ENCODE measurements at places on chromosomes 2 and 18.

DNA sequence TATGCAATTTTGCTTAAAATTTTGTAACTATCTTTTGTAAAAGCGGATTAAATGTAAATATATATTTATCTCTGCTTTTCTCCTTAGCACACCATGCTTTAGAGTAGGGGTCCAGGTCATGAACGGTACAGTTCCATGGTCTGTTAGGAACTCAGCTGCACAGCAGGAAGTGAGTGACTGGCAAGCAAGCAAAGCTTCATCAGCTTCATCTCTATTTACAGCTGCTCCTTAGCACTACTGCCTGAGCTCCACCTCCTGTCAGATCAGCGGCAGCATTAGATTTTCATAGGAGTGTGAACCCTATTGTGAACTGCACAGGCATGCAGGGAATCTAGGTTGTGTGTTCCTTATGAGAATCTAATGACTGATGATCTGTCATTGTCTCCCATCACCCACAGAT, 959.0 kb upstream of the SLC39A10 start:
- no peak for DNase-seq

- DNase-seq = peak; percentile 37
These were observed 24.4 kb downstream of the SATB2 start for GRCh38 chr2:199433204-199433832.

DNA sequence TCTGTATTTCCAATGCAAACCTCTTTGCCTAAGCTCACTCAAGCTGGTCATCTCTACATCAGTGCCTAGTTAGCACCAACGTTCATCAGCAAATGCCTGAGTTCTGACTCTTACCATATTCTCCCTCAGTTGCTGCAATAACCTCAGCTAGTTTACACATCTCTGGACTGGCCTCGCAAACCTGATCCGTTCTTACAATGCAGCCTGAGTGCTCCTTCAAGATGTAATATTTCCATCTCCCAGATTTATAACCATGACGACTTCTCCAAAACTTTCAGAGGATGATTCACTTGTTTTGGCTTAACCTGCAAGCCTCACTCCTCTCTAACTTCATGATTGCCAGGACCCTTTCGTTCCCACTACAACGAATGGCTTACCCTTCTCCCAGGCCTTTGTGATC, 69.7 kb downstream of the DIPK1C start:
- DNase-seq = no peak

GRCh38 chr2:56167616-56168562, 15.9 kb upstream of the CCDC85A start:
- DNase-seq = peak; percentile 78

- DNase-seq = no peak
These were observed 104.3 kb upstream of the LINC00305 start for GRCh38 chr18:64253222-64253621.

DNA sequence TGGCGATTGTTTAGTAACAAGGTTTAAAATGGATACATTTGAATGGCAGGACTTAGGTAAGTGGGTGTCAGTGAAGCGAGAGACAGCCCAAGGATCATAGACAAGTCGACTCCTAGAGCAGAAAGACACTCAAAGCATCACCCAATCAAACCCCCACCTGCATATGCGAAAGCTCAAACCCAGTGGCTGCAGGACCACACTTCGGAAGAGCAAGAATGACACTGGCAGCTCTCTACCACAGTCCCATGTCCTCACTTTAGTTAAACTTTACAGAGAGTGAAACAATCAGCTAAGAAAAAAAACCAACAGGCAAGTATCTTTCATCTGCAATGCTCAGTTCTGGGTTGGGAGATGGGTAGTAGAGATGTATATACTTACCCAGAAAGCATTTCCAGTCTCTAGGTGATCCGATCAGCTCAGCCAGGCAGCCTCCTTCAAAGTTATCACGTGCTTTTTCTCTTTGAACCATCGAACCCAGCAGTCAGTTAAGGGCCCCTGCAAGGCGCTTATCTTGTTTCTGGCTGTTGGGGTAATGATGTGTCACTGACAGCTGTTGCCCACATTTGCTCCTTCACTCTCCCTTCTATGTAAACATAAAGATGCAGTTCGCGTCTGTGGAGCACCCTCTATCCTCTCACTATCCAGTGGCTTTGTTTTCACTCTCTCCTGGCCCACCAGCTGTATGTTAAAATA, 357.5 kb upstream of the ID2 start:
- peak; percentile 98 for DNase-seq

DNA sequence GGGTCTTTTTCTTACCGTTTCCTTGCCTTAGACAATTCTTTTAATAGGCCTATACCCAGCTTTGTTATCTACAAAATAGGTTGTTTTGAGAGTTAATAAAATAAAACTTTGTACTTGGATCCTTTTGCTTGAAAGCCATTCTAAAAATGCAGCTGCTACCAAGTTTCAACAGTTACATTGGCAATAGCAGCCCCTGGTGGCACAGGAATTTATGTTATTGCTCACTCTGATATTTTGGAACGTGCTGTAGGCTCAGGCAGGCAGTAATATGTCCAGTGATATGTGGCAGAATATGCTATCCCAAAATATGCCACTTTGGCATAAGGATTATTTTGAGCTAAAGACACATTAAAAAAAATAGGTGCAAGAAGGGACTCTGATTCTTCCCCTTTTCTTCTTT, 6.7 kb upstream of the COMMD1 start:
- DNase-seq = no peak

GRCh38 chr2:205754924-205755321, 72.6 kb downstream of the NRP2 start:
- DNase-seq = no peak

GRCh38 chr2:53559302-53559966, 208.2 kb upstream of the CHAC2 start:
- no peak for DNase-seq

DNA sequence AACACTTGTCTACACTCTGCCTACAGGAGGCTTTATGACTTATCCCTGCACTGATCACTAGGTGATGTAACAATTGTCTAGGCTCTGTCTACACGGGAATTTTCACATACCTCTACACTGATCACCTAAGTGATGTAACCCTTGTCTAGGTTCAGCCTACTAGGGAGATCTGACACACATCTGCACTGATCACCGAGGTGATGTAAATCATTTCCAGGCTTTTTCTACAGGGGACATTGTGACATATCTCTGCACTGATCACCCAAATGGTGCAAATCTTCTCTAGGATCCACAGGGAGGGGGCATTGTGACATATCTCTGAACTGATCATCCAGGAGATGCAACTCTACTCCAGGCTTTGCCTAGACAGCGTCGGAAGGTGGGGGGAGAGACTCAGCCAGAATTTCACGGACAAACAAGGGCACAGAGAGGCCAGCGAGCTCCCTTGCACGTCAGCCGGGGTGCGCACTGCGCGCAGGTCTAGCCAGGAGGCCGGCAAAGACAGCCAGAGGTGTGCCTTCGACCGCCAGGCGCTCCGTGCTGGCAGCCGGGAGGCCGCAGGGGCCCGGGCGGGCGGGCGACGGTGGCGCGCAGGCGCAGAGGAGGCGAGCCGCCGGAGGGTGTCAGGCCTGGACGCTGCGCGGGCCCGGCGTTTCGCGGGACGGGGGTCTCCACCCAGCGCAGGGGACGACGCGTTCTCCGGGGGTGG, 46.9 kb upstream of the USP14 start:
- DNase-seq = no peak

- DNase-seq = no peak
These were observed 38.3 kb upstream of the PTPN4 start for GRCh38 chr2:119721462-119721861.

DNA sequence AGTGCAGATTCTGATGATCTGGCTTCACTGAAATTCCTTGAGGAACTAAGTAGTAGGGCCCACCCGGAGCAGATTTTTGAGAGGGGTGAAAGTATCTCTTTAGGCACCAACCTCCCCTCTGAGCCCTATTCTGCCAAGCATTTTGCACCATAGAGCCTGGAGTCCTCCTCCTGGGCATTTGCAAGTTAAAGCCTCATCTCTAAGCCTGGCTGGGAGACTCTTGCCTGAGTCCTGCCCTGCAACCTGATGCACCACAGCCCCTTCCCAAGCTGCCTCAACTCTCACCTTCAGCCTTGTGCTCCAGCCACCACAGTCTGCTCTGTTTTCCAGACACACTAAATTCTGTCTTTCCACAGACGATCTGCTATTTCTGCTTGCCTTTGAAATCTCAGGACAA, 79.6 kb upstream of the PKDCC start:
- DNase-seq = no peak

GRCh38 chr2:69798909-69799526, 30.4 kb upstream of the GMCL1 start:
- DNase-seq = no peak

GRCh38 chr2:763766-764525, 86.7 kb upstream of the TMEM18 start:
- no peak for DNase-seq

GRCh38 chr2:19722531-19722971, 179.2 kb downstream of the TTC32 start:
- DNase-seq = no peak

DNA sequence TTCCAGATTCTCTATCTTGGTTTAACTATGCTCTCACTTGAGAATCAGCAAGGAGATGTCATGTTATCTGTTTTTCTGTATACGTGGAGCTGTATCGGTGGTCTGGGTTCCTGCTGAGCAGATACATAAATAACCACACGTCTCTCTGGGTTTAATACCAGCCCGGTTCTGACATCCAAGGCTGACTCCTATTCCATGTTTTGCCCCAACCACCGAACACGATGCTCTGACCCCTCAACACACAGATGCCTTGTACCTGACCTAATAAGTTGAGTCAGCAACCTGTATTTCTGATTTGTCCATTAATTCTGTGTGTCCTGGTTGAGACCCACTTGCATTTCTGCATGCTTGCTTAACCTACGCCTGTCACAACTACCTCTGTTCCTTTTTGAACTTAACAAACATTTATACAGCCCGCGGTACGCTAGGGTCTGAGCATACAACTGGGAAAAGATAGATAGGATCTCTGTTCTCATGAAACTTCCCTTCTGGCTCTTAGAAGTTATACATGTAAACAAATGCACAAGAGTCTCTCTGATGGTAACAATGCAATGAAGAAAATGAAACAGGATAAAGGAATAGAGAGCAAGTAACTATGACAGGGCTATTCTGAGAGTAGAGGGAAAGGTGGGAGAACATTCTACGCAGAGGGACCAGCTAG, 480.4 kb downstream of the PARD3B start:
- no peak for DNase-seq

DNA sequence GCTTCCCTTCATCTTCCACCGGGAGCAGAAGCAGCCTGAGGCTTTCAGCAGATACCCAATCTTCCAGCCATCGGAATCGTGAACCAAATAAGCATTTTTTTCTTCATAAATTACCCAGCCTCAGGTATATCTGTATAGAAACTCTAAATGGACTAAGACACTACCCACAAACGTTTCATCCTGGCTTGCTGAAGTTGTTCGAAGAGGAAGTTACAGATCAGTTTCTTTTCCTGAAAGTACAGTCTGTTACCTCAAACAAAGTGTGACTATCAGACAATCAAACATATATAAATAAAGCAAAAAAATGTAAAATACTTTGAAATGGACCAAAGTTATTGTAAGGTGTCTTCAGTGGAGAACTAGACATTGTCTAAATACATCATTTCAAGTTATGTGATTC, 97.9 kb downstream of the MREG start:
- no peak for DNase-seq

- DNase-seq = no peak
These were observed 30.2 kb downstream of the TRAPPC12 start for GRCh38 chr2:3409627-3410170.

DNA sequence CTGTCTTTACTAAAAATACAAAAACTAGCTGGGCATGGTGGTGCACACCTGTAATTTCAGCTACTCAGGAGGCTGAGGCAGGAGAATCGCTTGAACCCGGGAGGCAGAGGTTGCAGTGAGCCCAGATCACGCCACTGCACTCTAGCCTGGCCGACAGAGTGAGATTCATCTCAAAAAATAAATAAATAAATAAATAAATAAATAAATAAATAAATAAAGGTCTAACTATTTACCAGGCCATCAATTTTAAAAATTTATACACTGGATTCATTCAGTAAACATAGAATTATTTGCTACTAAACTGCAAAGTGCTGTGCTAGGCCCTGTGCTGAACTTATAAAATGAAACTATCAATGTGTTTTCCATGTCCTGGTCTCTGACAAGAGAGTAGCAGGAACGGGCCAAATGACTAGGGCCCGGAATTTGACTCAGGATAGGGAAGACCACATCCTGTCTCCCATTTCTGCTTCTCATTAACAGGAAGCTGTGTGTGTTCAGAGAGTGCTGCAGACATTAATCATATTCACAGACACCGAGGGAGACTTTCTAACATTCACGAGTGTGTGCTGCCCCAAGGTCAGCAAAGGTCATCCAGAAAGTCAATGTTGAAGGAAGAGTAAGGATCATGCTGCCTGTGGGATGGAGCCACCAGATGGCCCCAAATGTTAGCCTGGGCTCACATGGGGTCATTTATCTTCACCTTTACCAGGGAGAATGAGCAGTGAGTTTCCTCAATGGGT, 95.8 kb downstream of the SPP2 start:
- no peak for DNase-seq

GRCh38 chr18:8858888-8859511, 153.6 kb downstream of the MTCL1 start:
- DNase-seq = no peak

DNA sequence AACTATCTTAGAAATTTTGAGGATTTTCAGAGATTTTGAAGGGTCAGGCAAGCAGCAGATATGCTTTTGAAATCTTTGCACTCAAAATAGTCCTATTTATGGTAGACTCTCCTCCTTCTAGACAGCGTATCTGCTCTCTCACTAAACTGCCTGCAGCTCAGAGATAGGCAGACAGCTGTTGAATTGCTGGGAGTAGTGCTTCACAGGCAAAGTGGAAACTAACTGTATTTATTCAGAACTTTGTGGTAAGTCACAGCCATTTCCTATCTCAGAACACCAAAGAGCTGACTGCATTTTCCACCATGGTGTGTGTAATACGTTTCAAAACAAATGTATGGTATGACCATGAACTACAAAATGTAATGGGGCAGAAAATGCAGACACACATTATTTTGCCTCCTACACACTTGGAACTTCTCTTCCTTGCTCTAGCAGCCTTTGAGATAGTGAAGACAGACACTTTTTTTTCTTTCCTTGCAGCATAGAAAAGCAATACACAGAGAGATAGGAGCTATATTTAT, 352.4 kb downstream of the LRP1B start:
- DNase-seq = no peak

GRCh38 chr2:105180491-105180972, 61.0 kb upstream of the GPR45 start:
- peak; percentile 22 for DNase-seq

DNA sequence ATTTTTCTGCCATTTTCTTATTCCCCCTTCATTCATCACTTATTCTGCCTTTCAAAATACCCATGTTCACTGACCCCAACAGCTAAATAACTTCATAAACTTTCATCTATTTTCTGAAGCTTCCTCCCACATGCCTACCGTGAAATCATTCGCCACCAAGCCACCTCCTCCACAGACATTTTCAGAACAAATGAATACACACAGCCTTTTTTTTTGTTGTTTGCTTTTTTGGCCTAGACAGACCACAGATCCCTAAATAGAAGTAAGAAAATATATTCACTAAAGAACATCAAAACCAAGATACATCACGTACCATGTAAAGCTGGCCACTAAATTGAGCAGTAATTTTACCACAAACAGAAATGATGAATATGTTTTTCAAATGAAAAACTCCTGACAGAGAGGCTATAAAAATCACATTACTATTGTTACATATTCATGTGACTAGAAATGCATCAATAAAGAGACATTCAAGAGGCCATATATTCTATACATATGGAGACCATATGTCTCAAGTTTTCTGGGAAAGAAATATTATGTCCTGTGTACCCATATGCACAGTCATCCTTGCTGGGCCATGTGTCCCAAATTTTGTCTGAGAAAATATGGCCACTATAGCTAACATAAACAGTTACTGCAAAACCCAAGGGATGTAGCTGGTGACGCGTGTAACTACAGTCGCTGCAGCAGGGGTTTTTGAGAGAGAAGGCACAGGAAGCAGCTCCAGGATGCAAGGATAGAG, 200.3 kb downstream of the FBXO15 start:
- DNase-seq = no peak

All from NCI-H187 treated with DMSO at 0.1 percent for 48 hours (cell line).